ENCODE measurements at places on chromosomes 2 and 18.

DNA sequence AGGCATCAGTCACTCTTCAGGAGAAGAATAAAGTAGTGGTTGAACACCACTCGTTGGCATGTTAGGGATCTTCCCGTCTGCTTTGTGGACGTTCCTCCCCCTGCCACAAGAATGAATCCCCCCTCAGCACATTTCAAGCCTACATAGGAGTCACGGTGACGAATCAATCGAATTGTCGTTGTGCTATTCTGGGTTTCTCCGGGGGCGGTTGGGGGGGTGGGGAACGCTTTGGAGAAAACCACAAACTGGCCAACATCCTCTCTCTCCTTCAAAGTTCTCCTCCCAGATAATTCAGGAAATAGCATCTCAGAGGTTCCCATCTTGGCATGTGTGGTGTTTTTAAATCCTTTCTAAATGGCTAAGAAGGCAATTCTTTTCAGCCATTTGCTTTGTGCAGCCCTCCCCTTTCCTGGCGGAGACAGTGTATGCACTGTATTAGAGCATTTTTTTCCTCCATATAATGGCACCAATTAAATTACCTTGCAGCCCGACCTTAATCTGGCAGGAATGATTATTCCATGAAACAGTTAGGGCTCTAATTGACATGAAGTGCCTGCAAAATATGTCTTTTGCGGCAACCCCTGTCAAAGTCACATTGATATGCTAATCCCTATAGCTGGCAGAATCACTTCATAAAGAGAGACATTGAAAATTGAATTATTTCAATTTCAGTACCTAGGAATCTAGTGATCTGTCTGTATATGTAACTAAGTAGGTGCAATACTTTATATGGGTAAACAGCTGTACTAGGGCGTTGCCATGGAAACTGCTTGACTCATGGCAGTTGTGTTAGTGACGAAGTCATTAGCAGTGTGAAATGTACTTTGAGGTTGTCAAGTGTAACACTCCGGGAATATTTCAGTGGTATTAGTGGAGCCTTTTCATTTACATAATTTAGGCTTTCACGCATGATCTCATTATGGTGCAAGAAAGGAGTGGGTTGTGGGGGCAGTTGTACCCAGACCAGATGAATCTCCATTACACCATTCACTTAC, 323.4 kb upstream of the SLC14A2 start:
- DNase-seq = no peak

GRCh38 chr2:179336782-179337534, 72.3 kb upstream of the SESTD1 start:
- no peak for DNase-seq

GRCh38 chr18:13425357-13426091, 207.0 kb downstream of the LDLRAD4 start:
- DNase-seq = no peak

- no peak for DNase-seq
Observed at GRCh38 chr2:11866358-11867335, 120.2 kb downstream of the LPIN1 start.

DNA sequence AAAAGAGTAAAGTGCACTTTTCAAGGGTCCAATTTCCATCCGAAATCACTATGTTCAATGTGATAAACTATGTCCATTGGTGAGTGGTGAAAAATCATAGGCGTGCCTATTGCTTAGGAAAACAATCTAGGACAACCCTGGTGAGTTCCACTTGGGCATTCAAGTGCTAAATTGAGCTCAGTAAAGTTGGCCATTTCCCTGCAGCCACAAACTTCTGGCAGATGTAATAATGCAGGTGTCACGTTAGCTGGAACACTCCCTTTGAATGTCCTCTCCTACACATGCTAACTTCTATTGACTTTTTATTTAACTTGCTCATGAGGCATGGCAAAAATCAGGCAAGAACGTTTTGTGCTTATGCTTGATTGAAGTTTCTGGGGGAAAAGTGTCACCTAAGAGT, 67.1 kb downstream of the CPS1 start:
- DNase-seq = no peak

GRCh38 chr2:28394997-28395333, 2.3 kb downstream of the FOSL2 start:
- no peak for DNase-seq

- no peak for DNase-seq
Observed at GRCh38 chr2:149561309-149561926, 26.2 kb downstream of the MMADHC start.

GRCh38 chr2:171210864-171211431, 50.3 kb upstream of the TLK1 start:
- DNase-seq = no peak

- DNase-seq = no peak
Observed at GRCh38 chr2:50263728-50264127, 768.2 kb downstream of the NRXN1 start.

- DNase-seq = no peak
Observed at GRCh38 chr18:60466677-60467076, 94.1 kb upstream of the MC4R start.

GRCh38 chr2:212495046-212495445, 43.6 kb downstream of the ERBB4 start:
- DNase-seq = no peak

- no peak for DNase-seq
Observed at GRCh38 chr18:10442551-10442971, 11.9 kb upstream of the APCDD1 start.

DNA sequence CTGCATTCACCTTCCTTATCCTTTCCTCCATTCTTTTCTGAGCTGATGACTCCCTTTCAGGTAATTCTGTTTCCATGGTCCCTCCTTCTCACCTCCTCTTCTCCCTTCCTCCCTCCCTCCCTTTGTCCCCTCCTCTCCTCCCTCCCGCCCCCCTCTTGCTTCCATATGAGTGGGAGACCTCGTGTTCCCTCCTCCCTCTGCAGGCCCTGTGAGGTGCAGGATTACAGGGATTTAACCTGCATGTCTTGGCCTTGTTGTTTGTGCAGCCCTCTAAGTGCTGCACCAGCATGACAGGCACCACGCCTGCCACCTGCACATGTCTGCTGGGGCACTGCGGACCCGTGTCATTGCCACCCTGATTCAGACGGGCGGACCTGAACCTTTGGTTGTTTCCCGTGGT, 103.1 kb downstream of the SNTG2 start:
- no peak for DNase-seq

GRCh38 chr2:218291318-218292047, 820 bp downstream of the TMBIM1 start:
- no peak for DNase-seq

DNA sequence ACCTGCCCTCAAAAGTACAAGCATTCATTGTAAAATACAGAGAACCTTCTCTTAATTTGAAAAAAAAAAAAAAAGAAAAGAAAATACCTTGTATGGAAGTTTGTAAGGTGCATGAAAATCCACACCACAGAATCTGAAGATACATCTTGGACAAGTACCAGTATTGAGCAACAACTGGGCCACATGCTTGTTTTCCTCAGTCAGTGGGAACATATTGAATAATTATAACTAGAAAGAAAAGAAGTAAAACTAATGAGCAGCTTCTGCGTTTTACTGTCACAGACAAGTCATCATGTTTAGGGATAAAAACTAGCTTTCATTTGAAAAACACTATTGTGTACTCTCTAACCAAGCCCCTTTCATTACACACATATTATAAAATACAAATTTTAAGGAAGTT, 5.8 kb upstream of the PEX13 start:
- no peak for DNase-seq

DNA sequence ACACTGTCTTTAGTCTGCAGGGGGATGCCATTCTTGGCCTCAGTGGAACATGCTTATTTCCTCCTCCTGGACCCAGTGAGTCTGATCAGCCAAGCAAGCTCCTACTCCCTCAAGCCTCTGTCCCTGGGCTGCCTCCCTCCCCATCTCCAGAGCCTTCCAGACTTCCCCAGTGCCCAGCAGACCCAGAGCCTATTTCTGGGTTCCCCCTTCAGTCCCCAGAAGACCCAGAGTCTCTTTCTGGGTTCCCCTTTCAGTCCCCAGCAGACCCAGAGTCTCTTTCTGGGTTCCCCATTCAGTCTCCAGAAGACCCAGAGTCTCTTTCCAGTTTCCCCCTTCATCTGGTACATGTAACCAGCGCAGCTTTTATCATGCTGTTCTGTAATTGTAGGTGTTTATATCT, 17.0 kb upstream of the PKDCC start:
- no peak for DNase-seq

- no peak for DNase-seq
Observed at GRCh38 chr2:42001711-42002201, 46.1 kb upstream of the PKDCC start.

GRCh38 chr2:130963196-130963848, 126.6 kb downstream of the ARHGEF4 start:
- no peak for DNase-seq

DNA sequence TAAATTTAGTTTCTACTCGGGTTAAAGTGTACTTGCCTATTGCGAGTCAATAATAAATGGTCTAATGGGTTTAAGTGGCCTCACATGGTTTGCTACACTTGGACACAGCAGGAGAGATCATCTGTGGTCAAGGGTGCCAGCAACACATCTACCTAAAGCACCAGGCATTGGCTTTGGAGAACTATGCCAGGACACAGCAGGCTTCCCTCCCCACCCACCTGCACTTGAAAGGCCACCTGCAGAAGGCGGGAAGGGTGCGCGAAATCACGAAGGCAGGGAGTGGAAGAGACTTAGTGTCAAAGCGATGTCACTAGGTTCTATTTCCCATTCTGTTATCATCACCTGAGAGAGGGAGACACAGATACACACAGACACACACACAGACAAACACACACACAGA, 44.5 kb downstream of the MYT1L start:
- no peak for DNase-seq

DNA sequence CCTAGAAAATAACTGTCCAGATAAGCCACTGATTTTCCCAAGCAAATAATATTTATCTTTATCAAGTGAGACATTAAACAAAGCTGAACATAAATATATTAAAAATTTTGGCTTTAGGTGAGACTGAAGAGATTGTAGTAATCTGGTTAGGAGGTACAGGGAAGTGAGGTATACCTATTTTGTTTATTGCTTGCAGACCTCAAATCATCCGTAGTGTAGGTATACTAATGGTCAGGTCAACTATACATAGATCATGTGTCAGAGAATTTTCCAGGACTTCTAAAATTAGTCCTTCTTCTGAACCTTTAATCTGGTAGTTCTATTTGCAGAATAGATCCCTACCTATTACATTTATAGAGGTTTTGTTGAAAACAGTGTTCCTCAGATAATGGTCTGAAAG, 41.5 kb downstream of the SP140 start:
- no peak for DNase-seq

GRCh38 chr2:181174611-181175580, 194.5 kb downstream of the UBE2E3 start:
- no peak for DNase-seq

GRCh38 chr2:172021955-172022354, 22.2 kb downstream of the METAP1D start:
- no peak for DNase-seq

DNA sequence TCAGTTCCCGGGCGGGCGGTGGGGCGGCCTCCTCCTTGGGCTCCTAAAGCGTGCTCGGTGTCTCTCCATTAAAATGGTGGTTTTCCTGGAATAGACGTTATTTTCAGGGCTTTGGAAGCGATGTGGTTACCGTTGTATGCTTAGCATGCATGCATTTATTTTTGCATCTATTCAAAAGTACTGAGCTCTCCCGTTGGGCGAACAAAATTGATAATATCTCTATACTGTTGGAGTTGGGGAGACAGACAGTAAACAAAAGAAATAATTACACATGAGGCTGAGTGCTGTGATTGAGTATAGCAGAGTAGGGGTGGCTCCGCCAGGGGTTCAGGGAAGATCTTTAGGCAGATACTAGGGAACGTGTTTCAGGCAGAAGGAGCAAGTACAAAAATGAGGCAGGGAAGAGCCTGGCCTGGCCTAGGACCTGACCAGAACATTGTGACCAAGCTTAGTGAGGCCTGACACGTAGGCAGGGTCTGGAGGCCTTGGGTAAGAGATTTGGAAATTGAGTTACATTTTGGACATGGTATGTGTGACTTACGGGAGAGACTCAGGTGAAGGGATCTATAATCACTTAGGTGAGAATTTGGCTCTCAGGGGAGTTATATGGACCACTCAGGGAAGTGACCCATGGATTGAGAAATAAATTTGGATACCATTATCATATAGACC, 674 bp downstream of the NCAPH start:
- no peak for DNase-seq

- no peak for DNase-seq
Observed at GRCh38 chr2:190655570-190655969, 6.7 kb downstream of the NAB1 start.

DNA sequence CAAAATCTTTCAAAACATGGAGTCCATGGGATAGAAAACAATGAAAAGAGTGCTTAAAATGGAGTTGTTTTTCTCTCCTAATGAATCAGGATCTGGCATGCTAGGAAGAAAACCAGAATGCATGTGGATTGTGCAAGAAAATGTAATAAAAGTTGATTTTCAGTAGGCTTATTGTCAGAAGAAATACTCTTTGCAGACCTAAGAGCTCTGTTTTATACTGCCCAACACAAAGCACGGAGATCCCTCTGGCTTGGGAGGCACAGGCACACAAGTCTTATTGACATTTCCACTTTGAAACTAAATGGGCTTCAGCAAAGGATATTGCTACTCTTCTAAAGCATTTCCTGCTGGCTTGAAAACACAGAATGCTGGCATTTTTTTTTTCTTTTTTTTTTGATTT, 15.5 kb upstream of the DAPL1 start:
- DNase-seq = no peak

GRCh38 chr2:102667072-102667471, 47.7 kb downstream of the SLC9A2 start:
- no peak for DNase-seq

DNA sequence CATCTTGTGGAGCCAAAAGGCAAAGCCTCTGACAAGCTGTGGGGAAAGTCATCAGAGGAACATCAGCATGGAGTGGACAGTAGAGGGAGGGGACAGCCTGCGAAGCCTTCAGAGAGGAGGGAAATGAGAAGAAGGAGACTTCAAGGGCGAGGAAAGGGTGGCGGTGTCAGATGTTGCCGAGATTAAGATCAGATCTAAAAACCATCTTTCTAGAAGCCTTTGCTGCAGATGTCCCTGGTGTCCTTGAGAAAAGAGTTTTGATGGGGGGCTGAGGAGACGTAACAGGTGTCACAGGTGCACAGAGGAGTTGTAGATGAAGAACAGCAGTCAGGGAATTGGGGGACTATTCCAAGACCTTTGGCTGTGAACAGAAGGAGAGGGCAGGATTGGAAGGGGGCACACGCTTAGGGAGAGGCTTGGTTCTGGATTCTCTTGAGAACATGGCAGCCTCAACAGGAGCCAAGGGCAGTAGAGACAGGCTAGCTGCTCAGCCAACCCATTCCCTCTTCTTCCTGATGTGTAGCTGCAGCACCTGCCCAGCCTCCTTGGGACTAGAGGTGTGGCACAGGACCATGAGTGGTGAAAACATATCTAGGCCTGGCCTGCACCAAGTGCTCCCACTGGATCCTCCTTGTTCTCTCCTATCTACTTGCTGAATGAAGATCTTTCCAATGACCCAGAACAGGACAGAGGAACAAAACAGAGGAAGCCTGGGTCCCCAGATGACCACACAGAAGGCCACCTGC, 22.7 kb upstream of the NCL start:
- DNase-seq = no peak
